ENCODE measurements at places on chromosomes 2 and 18. TPM values are rescaled to one million over a fixed set of nuclear protein-coding genes. Genes with fewer than 3 reads are reported as not detected.

Gene AQP4
- 0.12 TPM for total RNA-seq

Gene SPATA3
- total RNA-seq, result not detected

Gene RAX
- not detected for total RNA-seq

Gene IL1F10
- total RNA-seq, result not detected

Gene TUBA3E
- not detected for total RNA-seq

Gene SULT1C4
- total RNA-seq, result 4.5 TPM

Gene LYG2
- not detected for total RNA-seq

Gene GMPPA
- 14.5 TPM for total RNA-seq

Gene ITPRIPL1
- total RNA-seq, result 0.89 TPM

Gene MYL12A
- total RNA-seq, result 582 TPM

Gene CLEC4F
- 1.1 TPM for total RNA-seq

Gene RNF152
- total RNA-seq, result 10.8 TPM

Gene CRYBA2
- not detected for total RNA-seq

Gene ABCA12
- not detected for total RNA-seq

Gene CCDC74B
- total RNA-seq, result 4.8 TPM

Gene FBLN7
- total RNA-seq, result 1.1 TPM

Gene ZSWIM2
- not detected for total RNA-seq

Gene CCL20
- total RNA-seq, result 3.1 TPM

Data from gastroesophageal sphincter (tissue), 4 donors.